ENCODE measurements at places on chromosomes 5 and 9. TPM values are rescaled to one million over a fixed set of nuclear protein-coding genes. Genes with fewer than 3 reads are reported as not detected.

Gene IRX2
- not detected for total RNA-seq

Gene LCN9
- total RNA-seq = not detected

DNA sequence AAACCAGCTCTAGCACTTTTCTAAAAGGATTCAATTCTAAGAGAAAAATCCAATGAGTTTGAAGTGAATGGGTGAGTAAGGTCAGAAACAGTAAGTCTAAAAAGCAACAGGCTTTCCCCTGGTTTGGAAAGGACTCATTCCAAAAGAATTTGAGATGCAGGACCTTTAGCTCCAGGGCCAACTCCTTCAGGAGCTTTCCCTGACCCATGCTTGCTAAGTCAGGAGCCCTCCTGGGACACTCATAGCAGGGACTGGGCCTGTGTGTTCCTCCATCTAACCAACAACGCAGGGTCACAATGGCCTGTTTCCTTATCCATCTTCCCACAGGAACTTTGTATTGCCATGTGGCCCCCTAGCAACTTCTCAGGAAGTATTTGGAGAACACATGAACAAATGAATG is 198.8 kb downstream of the FRMD3 start:
- H3K36me3 ChIP-seq = no peaks in the 10 kb centered on the region
- H3K27me3 ChIP-seq = no peaks in the 10 kb centered on the region
- no peaks in the 10 kb centered on the region for H3K4me1 ChIP-seq
- H3K4me3 ChIP-seq = no peak overlapping the region

GRCh38 chr5:178545176-178545575 is 45.0 kb downstream of the COL23A1 start:
- H3K27ac ChIP-seq = no peak overlapping the region
- H3K4me3 ChIP-seq = no peak overlapping the region

Gene SCGB3A2
- not detected for total RNA-seq

Gene ACSL6
- total RNA-seq = 0.16 TPM

GRCh38 chr5:147887026-147887627 is 8.6 kb downstream of the SCGB3A2 start:
- DNase-seq = no peak
- H3K4me3 ChIP-seq = no peak overlapping the region
- H3K36me3 ChIP-seq = no peaks in the 10 kb centered on the region
- no peak overlapping the region for H3K27ac ChIP-seq

GRCh38 chr9:2725898-2726649 is 8.8 kb downstream of the KCNV2 start:
- no peaks in the 10 kb centered on the region for H3K4me1 ChIP-seq
- H3K4me3 ChIP-seq = no peak overlapping the region
- H3K27ac ChIP-seq = peak overlapping the region; percentile 9
- DNase-seq = no peak
- H3K27me3 ChIP-seq = no peaks in the 10 kb centered on the region
- no peaks in the 10 kb centered on the region for H3K36me3 ChIP-seq

- DNase-seq = no peak
- H3K4me3 ChIP-seq = no peak overlapping the region
- no peaks in the 10 kb centered on the region for H3K27me3 ChIP-seq
- no peaks in the 10 kb centered on the region for H3K4me1 ChIP-seq
These were observed 71.5 kb upstream of the MEF2C start for GRCh38 chr5:88954511-88954910.

DNA sequence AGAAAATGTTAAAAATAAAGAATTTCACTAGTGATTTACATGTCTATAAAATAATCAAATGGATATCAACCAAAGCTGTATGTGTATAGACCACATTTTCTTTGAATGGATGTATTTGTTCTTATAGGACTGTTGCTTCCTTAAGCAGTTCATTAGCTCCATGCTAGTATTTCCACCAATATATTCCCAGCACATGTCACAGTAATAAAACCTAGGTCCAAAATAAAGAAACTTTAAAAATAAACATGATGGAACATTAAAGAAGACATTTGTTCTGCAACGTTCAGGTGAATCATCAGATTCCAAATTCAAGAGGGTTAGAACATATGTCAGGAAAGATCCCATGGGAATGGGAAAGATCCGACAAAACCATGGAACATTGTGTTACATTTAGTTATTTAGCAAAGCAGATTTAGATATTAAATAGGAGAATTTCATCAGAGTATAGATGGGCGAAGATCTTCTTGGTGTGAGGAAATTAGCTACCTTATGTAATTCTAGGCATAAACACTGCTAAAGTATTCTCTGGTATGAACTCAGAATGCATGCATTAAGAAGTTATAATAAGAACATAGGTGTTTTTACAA is 490.7 kb downstream of the CDH18 start:
- no peaks in the 10 kb centered on the region for H3K4me1 ChIP-seq
- H3K4me3 ChIP-seq = no peak overlapping the region
- no peaks in the 10 kb centered on the region for H3K36me3 ChIP-seq
- H3K27ac ChIP-seq = no peak overlapping the region
- DNase-seq = no peak

GRCh38 chr5:27242258-27242626 is 203.9 kb upstream of the CDH9 start:
- no peak overlapping the region for H3K4me3 ChIP-seq
- no peaks in the 10 kb centered on the region for H3K27me3 ChIP-seq

Gene CDC20B
- not detected for total RNA-seq

DNA sequence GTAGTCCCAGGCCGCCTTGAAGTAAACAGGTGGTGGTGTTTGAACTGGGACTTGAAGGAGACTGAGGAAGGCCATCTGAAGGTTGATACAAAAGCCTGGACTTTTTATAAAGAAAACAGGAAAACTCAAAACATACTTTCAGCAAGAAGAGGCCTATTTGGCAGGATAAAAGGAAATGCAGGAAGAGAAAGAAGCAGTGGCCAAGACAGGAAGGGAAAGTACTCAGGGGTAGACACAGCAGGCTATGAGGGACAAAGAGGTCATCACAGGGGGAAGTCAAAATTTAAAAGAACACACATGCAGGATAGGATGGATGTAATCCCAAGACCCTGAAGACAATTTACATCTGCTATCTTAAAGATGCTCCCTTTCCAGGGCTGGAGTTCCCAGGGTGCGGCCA is 13.0 kb downstream of the TLE1 start:
- no peak overlapping the region for H3K4me3 ChIP-seq
- no peaks in the 10 kb centered on the region for H3K36me3 ChIP-seq
- no peak overlapping the region for H3K27ac ChIP-seq

DNA sequence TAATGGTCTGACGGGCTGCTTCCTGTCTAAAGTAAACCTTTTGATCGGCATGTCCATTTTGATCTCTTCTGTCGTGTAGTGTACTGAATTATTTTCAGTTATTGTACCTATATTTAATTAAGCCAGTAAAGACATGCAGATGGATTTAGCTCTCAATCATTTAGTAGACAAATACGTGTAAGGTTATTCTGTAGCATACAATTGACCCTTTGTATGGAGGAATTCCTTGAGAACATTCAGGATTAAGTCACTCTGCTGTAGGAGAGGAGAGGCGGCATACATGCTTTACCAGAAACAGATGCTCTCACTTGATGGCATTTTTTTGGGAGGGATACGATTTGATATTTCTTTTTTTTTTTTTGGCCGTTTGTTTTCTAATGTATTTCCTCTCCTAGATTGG is 141.0 kb downstream of the PBX3 start:
- peaks cover 91% of the 10 kb centered on the region for H3K4me1 ChIP-seq
- H3K4me3 ChIP-seq = peak overlapping the region; percentile 26
- H3K27me3 ChIP-seq = no peaks in the 10 kb centered on the region
- H3K27ac ChIP-seq = peak overlapping the region; percentile 86
- no peaks in the 10 kb centered on the region for H3K36me3 ChIP-seq

Gene KIAA0825
- total RNA-seq = 3.8 TPM

Gene PRRT1B
- not detected for total RNA-seq

GRCh38 chr5:4042311-4042710 is 446.7 kb downstream of the IRX1 start:
- no peak for DNase-seq
- H3K27ac ChIP-seq = no peak overlapping the region
- no peaks in the 10 kb centered on the region for H3K36me3 ChIP-seq
- H3K4me1 ChIP-seq = no peaks in the 10 kb centered on the region
- H3K4me3 ChIP-seq = no peak overlapping the region

- DNase-seq = no peak
- no peak overlapping the region for H3K27ac ChIP-seq
- H3K4me1 ChIP-seq = no peaks in the 10 kb centered on the region
- H3K36me3 ChIP-seq = no peaks in the 10 kb centered on the region
- no peaks in the 10 kb centered on the region for H3K27me3 ChIP-seq
These were observed 954.1 kb upstream of the COX7C start for GRCh38 chr5:85663708-85664031.

- H3K27me3 ChIP-seq = no peaks in the 10 kb centered on the region
- peaks cover 38% of the 10 kb centered on the region for H3K4me1 ChIP-seq
- DNase-seq = no peak
- no peak overlapping the region for H3K4me3 ChIP-seq
- no peaks in the 10 kb centered on the region for H3K36me3 ChIP-seq
These were observed 13.8 kb downstream of the SLC44A1 start for GRCh38 chr9:105258225-105258737.

DNA sequence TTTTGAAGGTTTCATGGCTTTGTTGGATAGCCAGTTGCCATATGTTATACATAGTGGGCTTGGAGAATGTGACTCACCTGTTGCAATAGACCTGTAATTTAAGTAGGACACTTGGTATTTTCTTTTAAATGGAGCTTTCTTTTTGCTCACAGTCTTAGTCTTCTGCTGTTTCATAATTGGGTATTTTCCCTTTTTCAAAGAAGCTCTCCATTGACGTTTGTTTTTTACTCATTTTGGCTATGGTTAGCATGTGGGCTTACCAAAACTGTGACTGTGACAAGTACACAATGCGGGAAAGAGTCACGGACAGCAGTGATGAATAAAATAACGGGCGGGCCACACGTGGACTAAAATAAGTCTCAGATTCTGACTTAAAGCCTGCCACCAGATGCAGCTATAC is 23.2 kb upstream of the RNF20 start:
- H3K27me3 ChIP-seq = no peaks in the 10 kb centered on the region
- H3K4me1 ChIP-seq = peaks cover 8% of the 10 kb centered on the region
- no peaks in the 10 kb centered on the region for H3K36me3 ChIP-seq
- DNase-seq = no peak
- H3K27ac ChIP-seq = no peak overlapping the region

- H3K4me1 ChIP-seq = no peaks in the 10 kb centered on the region
- H3K27me3 ChIP-seq = no peaks in the 10 kb centered on the region
- H3K27ac ChIP-seq = no peak overlapping the region
- no peak for DNase-seq
- peaks cover 8% of the 10 kb centered on the region for H3K36me3 ChIP-seq
These were observed 146.9 kb upstream of the RAPGEF1 start for GRCh38 chr9:131886826-131887225.

GRCh38 chr9:124473310-124473709 is 23.1 kb downstream of the ADGRD2 start:
- no peaks in the 10 kb centered on the region for H3K36me3 ChIP-seq
- no peak overlapping the region for H3K27ac ChIP-seq
- H3K27me3 ChIP-seq = peaks cover 32% of the 10 kb centered on the region
- DNase-seq = no peak

DNA sequence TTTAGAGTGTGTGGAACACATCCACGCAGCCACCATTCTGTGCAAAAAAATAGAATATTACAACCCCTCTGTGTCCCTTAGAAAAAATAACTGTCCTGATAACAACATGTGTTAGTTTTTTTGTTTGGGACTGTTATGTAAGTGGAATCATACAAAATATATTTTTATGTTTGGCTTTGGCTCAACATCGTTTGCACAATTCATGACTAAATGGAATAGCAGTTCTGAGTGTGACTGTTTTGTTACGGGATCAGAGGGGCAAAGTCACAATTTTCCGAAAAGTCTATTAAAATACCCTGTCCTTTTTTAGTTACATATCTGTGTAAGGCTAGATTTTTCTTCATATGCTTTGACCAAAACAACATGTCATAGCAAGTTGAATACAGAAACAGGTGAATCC is 12.8 kb downstream of the MTREX start:
- peaks cover 14% of the 10 kb centered on the region for H3K4me1 ChIP-seq
- DNase-seq = no peak
- no peak overlapping the region for H3K4me3 ChIP-seq
- H3K27me3 ChIP-seq = no peaks in the 10 kb centered on the region
- H3K36me3 ChIP-seq = no peaks in the 10 kb centered on the region
- no peak overlapping the region for H3K27ac ChIP-seq

DNA sequence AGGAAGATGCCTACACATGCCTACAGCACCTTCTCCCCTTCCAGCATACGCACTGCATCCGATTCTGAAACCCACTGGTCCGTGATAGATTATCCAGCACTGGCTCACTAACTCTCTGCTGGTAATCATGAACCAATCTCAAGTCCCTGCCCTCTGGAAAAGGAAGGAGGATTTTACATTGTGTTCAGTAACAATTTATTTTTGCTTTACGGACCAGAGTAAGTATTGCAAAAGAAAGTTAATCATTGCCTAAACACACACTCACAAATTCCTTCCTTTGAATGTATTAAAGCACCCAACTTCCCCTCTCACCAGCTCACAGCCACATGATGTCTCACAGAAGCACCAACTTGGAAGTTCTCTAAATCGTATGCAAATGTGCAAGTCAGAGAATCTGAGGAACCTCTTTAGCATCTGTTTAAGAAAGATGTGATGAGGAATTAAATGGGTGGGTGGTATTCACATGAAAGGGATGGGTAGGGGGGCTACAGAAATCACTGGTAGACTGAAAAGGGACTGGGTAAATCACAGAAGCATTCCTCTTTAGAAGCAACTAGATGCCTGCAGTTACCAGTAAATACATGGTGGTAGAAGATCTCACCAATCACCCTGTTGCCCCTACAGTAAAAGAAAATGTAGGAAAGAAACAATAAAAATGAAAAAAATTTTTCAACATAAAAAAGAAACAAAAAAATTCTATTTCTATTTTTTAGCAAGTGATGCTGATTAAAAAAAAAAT is 8.4 kb downstream of the GNAQ start:
- no peak for DNase-seq
- no peaks in the 10 kb centered on the region for H3K27me3 ChIP-seq
- peaks cover 85% of the 10 kb centered on the region for H3K4me1 ChIP-seq

Gene ENTPD2
- not detected for total RNA-seq

DNA sequence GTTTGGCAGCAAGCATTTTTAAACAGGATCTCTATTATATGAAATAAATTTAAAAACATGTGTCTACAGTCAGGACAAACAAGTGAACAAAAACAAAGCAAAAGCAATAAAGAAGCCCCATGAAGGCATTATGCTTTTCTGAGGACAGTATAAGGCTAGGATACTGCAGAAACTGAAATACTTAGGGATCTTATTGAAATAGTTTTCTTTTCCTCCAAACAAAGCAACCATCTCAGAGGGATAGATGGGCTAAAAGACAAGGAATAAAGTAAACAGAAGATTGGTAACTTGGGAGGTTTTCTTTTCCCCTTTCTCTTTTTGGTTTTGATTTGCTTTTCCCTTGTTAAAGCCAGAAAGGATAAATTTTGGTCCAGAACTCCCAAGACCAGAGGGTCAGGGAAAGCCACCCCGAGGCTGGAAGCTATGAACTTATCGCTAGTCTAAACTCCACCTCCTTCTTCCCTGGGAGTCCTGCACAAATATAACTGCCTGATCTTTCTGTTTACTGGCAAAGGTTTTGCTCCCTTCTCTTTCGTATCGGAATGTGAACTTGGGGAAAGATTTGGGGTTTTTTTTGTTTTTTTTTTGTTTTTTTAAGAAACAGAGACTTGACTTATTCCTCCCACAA is 164.0 kb downstream of the GHR start:
- H3K4me1 ChIP-seq = no peaks in the 10 kb centered on the region
- H3K4me3 ChIP-seq = no peak overlapping the region
- H3K27me3 ChIP-seq = no peaks in the 10 kb centered on the region
- H3K36me3 ChIP-seq = no peaks in the 10 kb centered on the region
